NAMALWA (cell line): ENCODE measurements at places on chromosomes 16 and 17.
A peak's percentile ranks its signal among the peaks of the same experiment; 100 is the strongest.

DNA sequence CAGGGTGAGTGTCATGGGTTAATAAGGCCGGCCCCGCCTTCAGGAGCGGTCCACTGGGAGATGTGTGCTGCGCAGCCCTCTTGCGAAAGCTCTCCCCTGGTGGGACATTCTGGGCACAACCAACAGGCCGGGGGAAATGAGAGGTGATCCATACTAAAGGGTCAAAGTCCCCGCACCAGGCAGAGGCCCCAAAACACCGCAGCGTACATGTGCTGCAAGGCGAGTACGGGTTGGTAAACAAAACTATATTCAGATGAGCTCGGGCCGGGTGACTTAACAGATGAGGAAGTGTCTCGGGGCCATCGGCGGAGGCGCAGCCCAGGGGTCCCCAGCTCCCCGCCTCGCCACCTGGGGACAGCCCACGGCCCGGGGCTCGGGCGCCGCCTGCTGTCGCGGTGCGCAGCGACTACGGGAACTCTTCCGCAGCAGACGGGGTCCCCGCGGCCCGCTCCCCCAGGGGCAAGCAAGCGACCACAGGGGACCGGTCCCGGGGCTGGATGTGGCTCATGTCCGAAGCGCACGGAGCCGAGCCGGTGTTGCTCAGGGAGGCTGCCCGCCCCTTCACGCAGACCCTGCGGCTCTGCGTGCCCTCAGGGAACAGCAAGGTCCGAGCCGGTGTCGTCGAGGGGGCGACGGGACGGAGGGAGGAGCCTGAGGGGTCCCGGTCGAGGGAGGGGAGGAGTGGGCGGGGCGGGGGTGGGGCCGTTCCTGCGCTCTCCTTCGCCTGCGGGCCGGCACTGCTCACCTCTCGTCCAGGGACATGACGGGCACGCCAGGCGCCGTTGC, at the start of gene RAB37:
RAB37 (plus strand) TSS at position 744 of the 786 bp plus-strand sequence; CDS start at position 761, 17 bp downstream.
- peak; percentile 85 for DNase-seq

- no peak for DNase-seq
Observed at GRCh38 chr17:29982991-29983653, 41.7 kb downstream of the EFCAB5 start.

- DNase-seq: no peak
Observed at GRCh38 chr16:49282690-49283375, 1.2 kb upstream of the CBLN1 start.

DNA sequence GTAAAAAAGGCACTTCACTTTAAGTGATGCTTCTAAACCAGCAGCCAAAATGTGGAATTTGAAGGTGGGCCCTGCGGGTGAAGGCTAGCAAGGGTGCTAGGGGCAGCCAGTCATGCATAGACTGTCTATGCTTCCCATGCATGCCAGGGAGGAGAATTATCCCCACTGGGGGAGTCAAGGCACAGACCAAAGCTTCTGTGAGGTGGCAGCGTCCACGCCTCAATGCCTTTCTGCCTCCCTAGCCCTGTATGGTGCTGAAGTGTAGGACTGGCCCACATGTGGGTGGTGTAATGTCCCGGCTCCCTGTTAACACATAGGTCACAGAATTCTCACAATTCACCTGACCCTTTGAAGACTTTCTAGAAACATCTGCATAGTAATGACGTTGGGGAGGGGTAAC, 1.9 kb downstream of the HS3ST2 start:
- DNase-seq: no peak

DNA sequence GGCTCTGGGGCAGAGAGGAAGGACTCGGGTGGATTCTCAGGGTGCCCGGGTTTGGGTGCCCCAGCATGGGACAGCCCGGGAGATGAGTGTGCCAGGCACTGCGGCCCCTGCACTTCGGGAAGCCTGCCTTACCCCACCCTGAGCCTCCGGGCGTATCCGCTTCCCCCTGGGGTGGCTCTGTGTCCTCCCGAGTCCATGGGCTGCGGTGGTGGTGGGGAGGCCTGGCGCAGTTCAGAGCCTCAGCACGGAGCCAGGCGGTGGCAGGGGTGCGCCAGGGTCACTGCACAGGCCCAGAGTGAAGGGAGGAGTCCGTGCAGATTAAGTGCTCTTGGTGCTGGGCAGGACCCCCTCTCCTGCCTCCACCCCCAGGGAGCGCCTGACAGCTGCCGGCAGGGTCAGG, 20.7 kb downstream of the MYBBP1A start:
- no peak for DNase-seq

DNA sequence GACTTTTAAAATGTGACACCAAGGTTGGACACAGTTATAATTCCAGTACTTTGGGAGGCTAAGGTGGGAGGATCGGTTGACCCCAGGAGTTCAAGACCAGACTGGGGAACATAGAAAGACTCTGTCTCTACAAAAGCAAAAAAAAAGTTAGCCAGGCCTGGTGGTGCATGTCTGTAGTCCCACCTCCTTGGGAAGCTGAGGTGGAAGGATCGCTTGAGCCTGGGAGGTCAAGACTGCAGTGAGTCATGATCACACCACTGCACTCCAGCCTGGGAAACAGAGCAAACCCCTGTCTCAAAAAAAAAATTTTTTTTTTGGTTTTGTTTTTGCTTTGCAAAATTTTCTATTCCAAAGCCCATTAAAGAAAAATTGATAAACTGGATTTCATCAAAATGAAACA, 281.4 kb downstream of the BCAS3 start:
- DNase-seq: no peak

DNA sequence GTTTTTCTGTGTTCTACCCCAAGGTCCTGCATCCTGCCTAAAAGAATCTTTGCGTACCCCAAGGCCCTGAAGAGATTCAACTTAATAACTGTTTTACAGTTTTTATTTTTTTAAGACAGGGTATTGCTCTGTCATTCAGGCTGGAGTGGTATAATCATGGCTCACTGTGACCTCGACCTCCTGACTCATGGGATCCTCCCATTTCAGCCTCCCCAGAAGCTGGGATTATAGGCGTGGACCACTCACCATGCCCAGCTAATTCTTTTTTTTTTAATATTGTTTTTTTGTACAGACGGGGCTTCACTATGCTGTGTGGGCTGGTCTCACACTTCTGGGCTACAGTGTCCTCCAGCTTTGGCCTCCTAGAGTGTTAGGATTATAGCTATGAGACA, 9.3 kb upstream of the FAAP100 start:
- DNase-seq: no peak

GRCh38 chr17:13601776-13602551, at the start of gene HS3ST3A1:
Gene HS3ST3A1 (minus strand): TSS chr17:13601929. CDS start chr17:13601129, 800 bp downstream.
- DNase-seq: no peak

DNA sequence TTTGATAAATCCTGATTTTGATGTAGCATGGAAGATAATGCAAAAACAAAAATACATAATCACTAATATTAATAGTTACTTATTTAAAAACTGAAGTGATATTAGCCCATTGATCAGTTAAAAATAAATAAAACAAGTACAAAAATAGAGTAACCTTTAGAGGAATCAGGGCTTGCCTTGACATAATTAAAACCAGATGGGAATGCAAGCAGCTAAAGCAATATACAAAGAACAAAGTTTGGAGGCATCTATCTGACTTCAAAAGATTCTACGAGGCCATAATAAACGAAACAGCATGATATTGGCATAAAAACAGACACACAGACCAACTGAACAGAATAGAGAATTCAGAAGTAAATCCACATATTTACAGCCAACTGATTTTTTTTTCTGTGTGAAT, 15.0 kb upstream of the HEATR3 start:
- no peak for DNase-seq

DNA sequence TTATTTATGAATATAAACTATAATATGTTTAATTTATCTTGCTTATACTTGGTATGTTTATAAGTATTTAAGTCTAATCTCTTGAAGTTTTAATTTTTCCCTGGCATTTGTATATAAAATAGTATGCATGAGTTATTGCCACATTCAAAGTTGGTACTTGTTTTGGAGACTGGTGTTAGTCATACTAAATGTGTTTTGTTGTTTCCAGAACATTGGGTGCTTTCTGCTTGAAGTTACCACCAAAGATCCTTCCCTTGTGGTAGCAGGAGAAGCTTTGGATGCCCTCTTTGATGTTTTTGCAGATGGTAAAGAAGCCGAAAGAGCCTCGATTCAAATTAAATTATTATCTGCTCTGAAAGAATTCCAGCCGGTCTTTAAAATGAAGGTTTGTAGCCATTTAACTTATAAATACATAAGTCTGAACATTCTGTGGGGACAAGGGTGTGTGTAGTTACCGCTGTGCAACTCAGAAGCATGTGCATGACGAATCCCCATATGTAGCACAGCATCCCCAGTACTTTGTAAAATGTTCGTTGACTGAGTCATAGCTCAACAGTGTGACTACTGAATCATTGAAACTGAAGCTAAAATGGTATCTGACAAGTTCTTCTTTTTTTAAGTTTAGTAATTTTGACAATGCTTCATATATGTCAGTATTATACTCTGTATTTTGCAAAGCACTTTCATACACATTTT, 36.4 kb downstream of the HEATR3 start:
- no peak for DNase-seq

- DNase-seq: no peak
Observed at GRCh38 chr17:40722241-40722640, 18.7 kb upstream of the KRT24 start.

DNA sequence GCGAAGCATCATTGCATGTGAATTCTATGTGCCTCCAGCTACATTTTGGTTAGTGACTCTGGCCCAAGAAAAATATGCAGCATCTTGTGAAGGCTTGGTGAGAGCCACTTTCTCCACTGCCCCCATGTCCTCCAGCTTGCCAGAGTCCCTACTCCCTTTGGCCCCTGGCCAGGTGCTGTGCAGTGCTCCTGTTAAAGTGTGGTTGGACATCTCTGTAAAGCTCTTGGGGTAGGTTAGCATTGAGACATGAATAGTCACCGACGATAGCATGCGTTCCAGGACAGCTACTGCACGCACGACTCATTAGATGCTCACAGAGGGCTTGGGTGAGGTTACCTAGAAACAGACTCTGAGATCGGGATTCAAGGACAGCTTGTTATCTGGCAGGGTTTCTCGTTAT, 48.6 kb downstream of the FOXL1 start:
- DNase-seq: no peak

DNA sequence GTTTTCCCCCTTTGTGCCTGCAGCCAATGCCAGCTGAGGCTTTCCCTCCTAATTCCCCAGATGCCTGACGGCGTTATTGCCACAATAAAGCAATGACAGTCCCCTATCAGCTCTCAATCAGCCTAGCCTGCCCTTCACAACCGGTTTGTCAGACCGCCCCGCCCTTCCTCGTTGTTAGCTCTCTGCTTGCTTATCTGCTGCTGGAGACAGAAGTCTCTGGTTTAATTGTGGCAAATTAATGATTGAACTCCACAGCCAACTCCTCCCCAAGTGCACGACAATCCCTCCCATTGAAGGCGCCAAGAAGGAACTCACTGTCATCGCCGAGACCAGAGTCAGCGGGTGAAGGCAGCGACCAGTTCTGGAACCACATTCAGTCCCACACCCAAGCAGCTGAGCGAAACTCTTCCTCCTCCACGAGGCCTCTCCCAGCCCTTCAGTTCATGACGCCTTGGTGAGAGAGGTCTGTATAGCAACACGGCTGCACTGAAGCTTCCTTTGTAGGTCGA, 474.4 kb downstream of the SLC39A11 start:
- DNase-seq: no peak

DNA sequence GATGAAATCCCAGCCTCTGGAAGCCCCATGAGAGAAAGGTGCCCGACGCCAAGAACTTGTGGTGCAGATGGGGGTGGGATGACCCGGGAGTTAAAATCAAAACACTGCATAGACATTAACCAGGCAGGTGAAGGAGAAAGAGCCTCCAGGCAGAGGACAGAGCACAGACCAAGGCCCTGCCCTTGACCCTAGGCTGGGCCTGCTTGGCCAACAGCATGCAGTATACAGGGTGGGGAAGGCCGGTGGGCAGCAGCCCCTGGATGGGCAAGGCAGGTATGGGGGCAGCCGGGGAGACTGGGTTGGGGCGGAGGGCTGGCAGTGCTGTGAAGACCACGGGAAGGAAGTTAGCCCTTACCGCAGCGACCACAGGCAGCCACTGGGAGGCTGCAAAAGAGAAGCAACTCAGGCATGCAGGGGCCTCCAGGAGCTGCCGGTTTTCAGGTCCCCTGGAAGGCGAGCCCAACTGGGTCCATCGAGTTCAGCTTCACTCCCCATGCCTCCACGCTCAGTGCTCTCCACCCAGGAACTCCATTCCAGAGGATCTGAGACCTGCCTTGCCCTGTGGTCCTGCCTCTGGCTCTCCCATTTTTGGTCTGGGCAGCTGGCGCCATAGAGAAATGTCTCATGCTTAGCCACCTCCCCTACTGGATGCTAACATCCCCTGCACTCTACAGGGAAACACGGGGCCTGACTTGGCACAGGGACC, 81.2 kb downstream of the C16orf95 start:
- DNase-seq: peak; percentile 22

GRCh38 chr16:30786115-30786935, 680 bp downstream of the ZNF629 start:
- DNase-seq: no peak

GRCh38 chr17:44820631-44821212, 9.4 kb downstream of the GJC1 start:
- no peak for DNase-seq

DNA sequence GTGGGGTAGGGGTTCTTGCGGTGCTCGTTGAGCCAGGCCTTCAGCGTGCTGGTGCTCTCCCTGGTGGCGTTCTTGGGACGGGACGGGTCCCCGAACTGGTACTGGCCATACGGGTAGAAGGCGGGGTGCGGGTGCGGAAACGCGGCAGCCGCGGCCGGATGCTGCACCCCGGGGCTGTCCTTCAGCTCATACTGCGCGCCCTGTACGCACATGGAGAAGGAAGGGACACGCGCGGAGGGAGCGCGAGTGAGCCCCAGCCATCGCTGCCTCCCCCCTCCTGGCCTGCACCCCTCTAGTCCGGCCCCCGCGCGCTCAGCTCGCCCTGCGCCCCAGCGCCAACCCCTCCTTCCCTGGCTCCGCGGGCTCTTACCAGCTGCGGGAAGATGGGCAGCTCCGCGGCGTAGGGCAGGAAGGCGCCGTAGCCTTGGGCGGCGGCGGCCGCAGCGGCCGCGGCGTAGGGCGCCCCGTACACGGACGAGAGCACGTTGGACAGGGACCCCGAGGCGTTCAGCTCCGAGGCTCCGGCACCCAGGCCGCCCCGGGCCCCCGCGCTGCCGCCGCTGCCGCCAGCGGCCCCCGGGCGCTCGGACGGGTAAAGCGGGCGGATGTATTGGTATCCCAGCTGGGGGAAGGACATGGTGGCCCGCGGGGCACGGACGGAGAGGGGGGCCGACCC, 1.0 kb downstream of the IRX3 start:
- no peak for DNase-seq

- peak; percentile 58 for DNase-seq
Observed at GRCh38 chr17:49359990-49360795, 1.9 kb downstream of the ZNF652 start.

GRCh38 chr17:2011411-2012371, 13.4 kb downstream of the RTN4RL1 start:
- no peak for DNase-seq
